KBM-7 (cell line): ENCODE measurements at places on chromosomes 6 and 20.

DNA sequence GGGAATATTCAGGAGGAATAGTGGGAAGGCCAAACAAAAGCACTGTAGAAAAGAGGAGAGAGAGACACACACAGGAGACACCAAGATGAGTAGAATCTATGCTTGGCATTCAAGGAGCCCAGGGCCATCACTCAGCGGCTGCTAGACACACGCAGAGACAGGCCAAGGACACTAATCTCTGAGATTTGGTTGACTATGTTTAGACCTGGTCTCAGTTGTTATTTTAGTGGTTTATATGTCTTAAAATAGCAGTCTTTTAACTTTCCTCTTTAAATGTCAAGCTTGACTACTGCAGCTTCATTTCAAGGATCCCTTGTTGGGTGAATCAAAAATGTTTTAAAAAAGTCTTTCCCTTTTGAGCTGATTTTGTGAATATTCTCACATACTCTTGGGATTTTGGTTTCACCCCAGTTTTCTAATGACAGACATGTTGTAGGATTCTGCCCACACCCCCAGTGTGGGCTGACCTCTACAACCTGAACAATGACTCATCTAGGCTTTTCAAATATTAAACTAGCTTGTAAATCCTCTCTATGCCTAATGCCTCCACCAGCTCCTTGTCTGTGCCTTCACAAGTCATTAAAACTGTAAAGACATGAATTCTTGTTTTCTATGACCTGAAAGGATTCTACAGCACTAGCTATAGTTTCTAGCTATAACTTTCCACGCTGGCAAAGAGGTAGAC is 142.7 kb upstream of the EXOC2 start:
- no peak for DNase-seq

- no peak for DNase-seq
These were observed 370.4 kb upstream of the HSF2 start for GRCh38 chr6:122028933-122029522.

GRCh38 chr6:156822747-156823206 is 45.6 kb downstream of the ARID1B start:
- no peak for DNase-seq

GRCh38 chr6:113924312-113924723 is 46.6 kb downstream of the HDAC2 start:
- DNase-seq = no peak

GRCh38 chr20:4645109-4645508 is 76.6 kb upstream of the PRND start:
- DNase-seq = no peak

- no peak for DNase-seq
These were observed 58.4 kb downstream of the DLGAP4 start for GRCh38 chr20:36364506-36364905.

- DNase-seq = no peak
These were observed 17.1 kb downstream of the KIF6 start for GRCh38 chr6:39707962-39708683.

DNA sequence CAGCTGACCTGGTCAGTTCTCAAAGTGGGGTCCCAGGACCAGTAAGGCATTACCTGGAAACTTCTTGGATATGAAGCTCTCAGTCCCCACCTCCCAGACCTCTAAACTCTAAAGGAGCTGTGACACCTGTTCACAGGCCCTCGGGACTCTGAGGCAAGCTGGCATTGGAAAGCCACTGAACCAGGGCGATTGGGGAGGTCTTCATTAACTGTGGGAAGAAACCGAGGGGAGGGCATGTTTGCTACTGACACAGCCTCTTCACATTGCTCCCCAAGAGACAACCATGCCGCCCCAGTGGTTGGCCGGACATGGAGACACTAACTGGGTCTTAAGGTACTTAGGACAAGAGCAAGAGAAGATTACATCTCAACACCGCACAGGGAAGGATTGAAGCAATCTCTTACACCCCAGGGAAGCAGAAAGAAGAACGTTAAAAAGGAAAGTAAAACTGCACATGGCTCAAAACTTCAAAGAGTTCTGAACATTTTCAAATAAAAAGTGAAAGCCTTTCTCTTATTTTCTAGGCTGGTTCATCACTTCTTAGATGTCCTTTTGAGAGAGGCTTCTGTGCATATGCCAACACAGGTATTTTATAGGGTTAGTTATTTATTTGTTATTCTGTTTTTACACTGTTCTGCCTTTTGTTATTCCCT is 210.0 kb upstream of the CST7 start:
- no peak for DNase-seq

- DNase-seq = no peak
These were observed 19.2 kb downstream of the RRAGD start for GRCh38 chr6:89392823-89393222.

DNA sequence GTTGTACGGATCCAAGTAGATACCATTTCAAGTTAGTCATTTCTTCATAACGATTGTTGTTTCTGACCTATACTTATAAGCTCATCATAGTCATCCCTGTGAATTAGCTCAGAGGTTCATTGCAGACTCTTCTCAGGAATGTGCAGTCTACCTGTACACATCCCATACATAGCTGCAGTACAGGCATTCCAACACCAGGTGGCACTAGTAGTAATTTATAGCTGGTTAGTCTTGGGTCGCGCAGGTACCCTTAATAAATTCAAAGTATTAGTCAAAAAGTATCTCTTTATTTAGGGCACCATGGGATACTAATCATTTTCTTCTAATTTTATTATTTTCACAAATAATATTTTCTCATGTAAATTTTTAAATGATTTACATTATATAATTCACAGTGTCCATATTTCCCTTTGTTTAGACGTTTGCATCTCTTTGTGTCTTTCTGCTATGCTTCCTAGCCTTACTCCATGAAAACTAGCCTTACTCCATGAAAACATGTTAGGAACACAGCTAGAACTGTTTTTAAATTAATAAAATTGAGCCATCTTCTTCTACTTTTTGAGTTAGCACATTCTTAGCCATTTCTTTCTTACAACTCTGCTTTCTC is 128.6 kb upstream of the FAM83B start:
- peak; percentile 42 for DNase-seq

DNA sequence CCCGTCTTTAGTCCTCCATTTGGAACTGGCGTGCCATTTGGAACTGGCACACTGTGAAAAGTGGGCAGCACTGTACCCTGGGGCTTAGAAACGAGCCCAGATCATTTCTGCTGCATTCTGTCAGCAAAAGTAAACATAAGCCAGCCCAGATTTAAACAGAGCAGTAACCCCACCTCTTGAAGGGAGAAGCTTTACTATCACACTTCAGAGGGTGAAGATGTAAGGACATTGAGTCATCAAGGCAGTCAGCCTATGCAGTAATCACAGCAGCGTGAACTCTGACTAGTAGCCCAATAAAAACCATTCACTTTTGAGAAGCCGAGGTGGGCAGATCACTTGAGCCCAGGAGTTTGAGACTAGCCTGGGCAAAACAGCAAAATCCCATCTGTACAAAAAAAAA is 216.9 kb downstream of the EYA2 start:
- DNase-seq = no peak

DNA sequence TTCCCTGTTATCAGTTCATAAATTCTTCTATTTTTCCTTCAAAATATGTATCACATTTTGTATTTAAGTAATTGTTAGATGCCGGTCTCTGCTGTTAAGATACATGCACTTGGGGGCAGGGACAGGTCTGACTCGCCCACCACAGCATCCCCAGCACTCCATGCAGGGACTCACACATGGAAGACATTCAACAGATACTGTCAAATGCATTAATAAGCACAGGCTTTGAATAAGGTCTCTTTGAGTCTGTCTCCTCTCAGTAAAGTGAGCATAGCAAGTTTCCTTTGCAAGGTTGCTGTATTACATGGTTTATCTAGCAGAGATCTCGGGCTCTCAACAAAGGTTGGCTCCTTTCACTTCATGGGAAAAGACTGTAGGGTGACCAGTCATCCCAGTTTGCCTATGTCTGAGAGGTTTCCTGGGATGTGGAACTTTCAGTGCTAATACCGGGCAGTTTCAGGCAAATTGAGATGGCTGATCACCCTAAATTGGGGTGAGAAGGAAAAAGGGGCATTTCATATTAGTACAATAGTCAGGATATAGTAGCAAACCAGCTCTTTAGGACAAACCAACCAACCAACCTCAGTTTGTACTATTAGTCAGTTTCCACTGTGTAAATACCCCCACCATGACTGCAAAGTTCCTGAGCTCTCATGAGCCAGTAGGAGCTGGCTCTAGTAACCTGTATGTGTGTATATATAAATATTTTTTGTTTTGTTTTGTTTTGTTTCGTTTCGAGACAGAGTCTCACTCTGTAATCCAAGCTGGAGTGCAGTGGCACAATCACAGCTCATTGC is 15.0 kb downstream of the JPH2 start:
- no peak for DNase-seq

- DNase-seq = peak; percentile 42
These were observed 37.7 kb upstream of the SLC4A11 start for GRCh38 chr20:3276680-3277015.

DNA sequence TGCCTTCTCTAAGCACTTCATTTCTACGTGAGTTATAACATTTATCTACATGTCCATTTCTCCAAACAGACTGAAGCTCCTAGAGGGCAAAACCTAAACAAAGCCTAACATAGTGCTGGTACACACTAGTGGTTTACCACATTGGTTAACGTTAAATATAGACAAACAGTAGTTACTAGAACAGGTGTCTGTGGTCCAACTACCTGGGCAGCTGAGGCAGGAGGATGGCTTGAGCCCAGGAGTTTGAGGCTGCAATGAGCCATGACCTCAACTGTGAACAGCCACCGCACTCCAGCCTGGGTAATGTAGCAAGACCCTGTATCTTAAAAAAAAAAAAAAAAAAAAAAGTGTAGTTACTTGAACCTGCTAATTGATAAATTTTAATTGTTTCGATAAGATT is 26.5 kb downstream of the PTPRK start:
- no peak for DNase-seq

GRCh38 chr6:154187203-154187602 is 148.2 kb downstream of the OPRM1 start:
- DNase-seq = no peak

DNA sequence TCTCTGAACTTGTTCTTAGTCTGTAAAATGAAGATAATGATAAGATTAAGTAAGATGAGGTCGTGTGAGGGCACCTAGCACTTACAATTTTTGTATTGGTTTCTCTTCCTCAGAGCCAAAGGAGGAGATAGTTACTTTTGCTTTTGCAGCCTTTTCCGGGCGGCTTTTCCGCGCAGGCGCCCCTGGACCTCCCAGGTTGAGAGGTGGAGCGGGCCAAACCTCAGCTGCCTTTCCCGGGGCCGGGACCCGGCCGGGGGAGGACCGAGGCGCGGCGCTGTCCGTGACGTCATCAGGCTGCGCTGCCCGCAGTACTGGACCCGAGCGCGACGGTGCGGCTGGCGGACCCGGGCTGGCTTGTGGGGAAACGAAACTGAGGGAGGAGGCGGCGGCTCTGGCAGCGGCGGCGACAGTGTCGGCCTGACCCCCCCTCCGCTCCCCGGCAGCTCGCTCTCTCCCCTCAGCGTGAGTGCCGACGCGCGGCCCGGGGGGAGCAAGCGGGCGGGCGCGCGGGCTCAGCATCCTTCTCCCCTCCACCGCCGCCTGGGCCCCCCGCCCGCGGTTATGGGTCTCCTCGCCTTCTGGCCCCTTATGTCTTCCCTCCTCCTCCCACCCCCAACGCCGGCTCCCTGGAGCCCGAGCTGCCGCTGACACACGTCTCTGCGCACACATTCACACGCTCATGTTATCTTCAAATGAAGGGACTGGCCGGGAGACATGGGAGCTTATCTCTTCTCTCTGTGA is at the start of gene CMTR1:
Gene CMTR1 (plus strand): TSS at position 306 of the 741 bp plus-strand sequence. CDS start 2,409 bp downstream, outside the sequence.
- DNase-seq = peak; percentile 92

- DNase-seq = no peak
These were observed 93.6 kb upstream of the ADGRF1 start for GRCh38 chr6:47135772-47136171.

- DNase-seq = no peak
These were observed 2.5 kb downstream of the RIPOR2 start for GRCh38 chr6:24933266-24933665.

GRCh38 chr20:41268917-41269652 is 48.4 kb downstream of the ZHX3 start:
- DNase-seq = no peak

GRCh38 chr20:23536328-23536974 is 31.8 kb downstream of the CST9L start:
- no peak for DNase-seq

- DNase-seq = no peak
These were observed 4.3 kb downstream of the UBE2V1 start for GRCh38 chr20:50108556-50109235.

DNA sequence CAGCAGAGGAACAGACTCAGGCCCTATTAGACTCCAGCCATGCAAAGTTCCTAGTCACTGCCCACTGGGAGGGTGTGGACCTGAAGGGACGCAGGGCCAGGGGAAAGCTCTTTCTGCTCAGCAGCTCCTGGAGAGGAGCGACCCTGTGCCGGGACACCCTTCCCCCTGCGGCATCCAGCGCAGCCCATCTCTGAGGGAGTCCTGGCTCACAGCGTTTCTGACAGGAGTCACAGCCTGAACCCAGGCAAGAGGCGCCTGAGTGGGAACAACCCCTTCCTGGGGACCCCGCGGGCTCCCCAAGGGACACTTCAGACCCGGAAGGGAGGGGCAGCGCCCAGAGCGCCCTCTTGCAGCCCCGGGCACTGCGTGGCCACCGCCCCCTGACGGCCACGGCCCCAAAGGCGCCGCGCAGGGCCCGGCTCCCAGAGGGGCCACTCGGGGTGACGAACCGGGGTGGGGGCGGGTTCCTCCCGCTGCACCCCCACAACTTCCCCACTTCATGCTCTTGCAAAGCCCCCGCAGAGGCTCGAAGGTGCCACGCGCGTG is 862 bp downstream of the UCKL1 start:
- DNase-seq = peak; percentile 44
